Stimulated activated CD4-positive, alpha-beta T cell treated with anti-CD3 and anti-CD28 coated beads, Interleukin-2, amount 100 ng/mL, for 4 hours (primary cell): ENCODE measurements at places on chromosomes 5 and 9.

- DNase-seq: no peak
Observed at GRCh38 chr5:138022912-138023311, 10.0 kb downstream of the FAM13B start.

GRCh38 chr5:33631786-33632185 is 191.0 kb downstream of the TARS1 start:
- DNase-seq: no peak

GRCh38 chr5:121421646-121422045 is 430.0 kb upstream of the FTMT start:
- DNase-seq: no peak

DNA sequence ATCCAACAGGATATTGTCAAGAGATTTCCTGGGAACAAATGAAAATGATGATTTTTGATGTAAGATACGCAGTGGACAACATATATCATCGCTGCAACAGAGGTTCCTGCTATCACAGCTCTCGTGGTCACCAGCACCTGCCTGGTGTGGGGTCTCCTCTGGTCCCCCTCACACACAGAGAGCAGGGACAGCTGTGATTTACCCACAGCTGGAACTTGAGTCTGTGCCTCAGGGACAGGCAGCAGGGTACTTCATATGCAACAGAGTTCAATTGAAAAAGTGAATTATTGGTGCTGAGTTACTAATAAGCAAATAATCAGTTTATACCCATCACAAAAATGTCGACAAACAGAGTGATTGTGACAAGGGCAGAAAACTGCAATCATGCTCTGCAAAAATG is 93.4 kb downstream of the LMX1B start:
- DNase-seq: no peak

- no peak for DNase-seq
Observed at GRCh38 chr5:134223406-134224248, 2.2 kb downstream of the PPP2CA start.

DNA sequence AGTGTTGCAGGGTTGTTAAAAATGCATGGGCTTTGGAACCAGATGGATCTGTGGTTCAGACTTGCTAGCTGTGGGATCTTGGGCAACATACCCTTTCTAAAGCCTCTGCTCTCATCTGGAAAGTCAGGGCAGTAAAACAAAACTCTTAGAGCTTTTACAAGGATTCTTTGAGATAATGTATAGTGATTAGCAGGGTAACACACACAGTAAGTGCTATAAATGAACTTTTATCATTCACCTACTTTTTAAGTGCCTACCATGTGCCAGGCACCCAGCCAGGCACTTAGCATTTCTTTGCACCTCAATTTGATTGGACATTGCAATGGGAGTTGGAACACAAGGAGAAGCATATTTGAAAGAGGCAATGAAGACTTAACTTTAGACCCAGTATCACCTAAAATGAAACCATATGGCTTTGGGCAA is 208.6 kb upstream of the PAPPA start:
- DNase-seq: no peak

DNA sequence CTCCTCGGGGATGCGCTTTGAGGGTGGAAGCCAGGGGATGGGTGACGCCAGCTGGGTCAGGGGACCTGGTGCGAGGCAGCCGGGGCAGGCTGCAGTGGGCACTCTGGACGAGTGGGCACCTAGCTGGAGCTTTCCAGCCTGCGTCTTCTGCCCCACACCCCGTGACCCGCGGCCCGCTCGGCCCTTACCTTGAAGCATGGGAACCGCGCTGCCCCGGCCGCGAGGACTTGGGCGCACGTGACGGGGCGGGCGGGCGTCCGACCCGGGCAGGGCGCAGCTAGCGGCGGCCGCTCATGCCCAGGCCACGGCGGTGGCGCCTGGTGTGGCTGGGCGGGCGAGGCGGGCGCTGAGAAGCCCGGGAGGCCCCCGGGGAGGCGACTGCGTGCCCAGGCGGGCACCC is 300 bp downstream of the FAM163B start:
- DNase-seq: no peak

GRCh38 chr9:16022228-16022627 is 469.4 kb downstream of the CCDC171 start:
- DNase-seq: no peak

DNA sequence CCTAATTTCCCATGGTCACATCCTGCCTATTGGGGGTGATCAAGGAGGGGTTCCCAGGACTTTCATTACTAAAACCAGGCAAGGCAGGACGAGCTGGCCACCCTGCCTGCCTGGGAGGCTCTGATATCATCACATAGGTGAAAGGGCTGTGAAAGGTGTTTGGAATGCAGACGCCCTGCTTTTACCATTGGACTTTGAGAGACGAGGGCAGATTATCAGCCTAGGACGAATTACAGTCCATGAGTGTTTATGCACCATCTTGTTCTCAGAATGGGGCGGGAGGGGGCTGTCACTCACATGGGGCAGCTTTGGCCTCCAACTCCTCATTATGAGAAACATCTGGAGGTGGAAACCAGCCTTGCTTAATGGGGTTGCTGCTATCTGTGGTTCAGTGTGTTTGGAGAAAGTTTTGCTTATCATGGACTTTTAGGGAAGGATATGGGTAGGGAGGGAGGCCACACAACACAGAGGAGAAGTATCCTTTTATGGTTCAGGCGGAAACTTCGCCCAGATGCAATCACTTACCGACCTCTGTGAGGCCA is 69.8 kb upstream of the UBTD2 start:
- DNase-seq: no peak

DNA sequence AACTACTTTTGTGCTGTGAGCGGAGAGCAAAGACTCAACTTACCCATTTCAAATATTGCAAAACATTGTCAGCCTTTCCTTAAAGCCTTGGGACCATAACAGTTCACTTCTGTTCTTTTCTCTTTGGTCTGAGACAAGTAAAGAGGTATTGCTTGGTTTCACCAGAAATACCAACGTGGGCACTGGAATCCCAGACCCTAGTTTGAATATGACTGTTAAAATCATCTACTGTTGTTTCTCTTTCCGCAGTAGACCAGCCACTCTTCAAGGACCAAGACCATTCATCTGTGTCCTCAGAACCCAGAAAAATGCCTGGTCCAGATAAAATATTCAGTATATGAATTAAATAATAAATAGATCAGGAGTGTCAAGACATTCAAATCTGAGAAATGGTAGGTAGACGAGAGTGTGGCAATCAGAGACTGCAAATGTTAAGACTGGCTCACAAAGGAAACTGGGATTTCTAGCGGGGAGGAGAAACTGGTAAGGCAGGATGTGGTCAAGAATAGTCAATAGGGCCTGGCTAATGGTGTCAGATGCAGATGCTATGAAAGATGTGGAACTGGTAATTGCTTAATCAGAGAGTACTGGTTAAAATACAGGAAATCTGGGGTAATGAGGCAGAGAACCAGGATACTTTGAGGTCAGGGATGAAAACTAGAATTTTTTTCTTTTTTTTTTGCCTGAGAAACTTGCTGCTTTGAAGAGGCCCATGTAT is 82.1 kb upstream of the IL33 start:
- no peak for DNase-seq

GRCh38 chr5:163190283-163190682 is 247.1 kb upstream of the CCNG1 start:
- no peak for DNase-seq

DNA sequence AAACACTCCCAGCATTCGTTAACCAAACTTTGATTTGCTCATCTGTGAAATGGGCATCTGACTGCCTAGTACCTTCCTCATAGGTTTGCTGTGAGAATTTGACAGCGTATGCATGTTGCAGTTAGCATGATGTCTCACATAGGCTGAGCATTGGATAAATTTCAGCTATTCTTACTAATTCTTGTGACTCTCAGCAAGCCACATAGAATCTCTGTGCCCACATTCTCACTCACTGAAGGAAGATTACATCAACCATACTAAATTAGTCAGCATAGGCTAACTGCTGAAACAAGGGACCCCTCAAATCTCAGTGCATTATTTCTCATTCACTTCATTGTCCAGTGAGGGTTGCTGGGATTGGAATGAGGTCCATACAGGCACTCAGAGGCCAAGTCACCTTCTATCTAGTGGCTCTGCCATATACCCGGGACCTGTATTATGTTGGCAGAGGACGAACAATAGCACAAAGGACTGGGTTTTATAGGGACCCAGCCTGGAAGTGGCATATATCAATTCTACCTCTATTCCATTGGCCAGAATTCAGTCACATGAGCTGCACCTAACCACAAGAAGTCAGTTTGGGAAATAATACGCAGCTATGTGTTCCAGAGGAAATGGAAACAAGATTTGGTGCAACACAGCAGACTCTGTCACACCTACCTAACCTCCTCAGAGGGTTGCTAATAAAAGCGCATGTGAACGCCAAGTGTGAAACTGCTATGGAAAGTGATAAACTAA is 4.2 kb upstream of the PTGER4 start:
- peak; percentile 39 for DNase-seq

GRCh38 chr9:113154471-113154870 is 3.7 kb downstream of the SLC31A2 start:
- no peak for DNase-seq

DNA sequence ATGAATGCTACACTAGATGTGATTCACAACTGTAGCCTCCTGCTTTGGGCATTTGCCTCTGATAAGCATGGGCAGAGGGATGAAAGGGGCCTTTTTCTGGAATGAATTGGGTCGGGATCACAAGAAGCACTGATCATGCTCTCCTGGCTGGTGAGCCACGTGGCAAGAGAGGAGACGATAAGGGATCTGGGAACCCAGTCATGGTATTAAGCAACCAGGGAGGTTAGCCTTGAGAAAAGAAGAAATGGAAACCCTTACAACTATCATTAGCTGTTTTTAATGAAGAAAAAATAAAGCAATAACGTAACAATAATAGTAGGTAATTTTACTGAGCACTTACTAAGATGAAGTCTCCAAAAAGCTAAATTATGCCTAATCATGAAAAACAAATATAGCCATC is 50.0 kb upstream of the RAI14 start:
- no peak for DNase-seq

DNA sequence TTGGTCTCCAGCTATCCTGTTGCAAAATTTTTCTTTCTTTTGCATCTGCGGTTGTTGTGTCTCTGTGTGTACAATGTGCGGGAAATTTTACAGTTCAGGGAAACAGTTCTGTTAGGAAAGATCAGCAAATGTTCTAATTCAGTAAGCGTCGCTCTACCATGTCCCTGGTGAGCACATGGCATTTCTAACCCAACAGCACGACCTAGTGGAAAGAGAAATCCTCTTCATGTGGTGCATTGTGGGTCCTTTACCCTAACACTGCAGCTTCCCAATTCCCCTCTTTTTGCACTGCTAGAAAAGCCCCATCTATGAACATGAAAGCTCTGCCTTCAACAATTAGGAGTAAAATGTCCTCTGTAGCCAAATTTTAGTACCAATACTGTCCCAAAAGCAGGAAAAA is 974.2 kb upstream of the CDH9 start:
- no peak for DNase-seq

DNA sequence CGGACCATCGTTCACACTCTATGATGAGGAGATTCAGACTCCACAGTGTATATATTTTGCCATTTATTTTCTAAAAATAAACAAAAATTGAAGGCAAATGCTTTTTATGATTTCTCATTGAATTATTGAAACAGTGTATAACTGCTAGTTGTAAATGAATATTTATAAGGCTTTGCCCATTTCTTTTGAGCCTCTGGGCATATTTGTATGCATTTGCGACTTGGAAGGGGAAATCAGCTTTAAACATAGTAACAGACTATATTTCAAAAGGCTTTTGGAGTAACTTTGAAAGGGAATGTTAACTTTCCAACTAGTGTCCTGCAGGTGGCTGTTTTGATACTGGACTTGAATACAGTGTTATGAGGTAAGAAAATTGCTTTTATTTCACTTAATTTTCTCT is 26.0 kb downstream of the MRPL22 start:
- DNase-seq: no peak

- DNase-seq: no peak
Observed at GRCh38 chr5:97840643-97841042, 657.6 kb upstream of the RIOK2 start.

DNA sequence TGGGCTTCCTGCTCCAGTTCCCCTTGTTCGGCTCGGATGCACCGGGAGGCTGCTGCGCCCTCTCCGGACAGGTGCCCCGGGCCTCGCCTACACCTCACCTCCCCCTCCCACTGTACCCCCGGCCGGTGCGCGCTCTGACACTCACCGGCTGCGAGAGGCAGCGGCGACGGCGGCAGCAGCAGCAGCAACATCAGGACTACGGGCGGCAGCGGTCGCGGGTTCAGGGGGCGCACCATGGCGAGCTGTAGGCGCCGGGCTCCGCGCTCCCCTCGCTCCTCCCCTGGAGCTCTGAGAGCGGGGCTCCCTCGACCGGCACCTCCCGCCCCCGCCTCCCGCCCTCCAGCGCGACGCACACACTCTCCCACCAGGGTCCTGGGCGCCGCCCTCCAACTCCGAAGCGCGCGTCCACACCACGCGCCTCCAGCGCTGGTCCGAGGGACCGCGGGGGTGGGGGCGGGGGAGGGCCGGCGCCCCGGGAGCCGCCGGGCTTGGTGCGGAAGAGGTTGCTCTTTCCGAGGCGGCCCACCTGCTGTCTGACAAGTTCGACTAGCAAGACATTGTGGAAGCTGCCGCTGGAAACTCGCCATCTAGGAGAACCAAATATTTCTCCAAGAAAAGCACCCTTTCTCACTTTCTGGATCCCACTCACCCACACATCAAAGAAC is at the start of gene GFRA3:
GFRA3 (minus strand) TSS at position 433 of the 665 bp plus-strand sequence; CDS start at position 236, 197 bp downstream.
- DNase-seq: no peak

DNA sequence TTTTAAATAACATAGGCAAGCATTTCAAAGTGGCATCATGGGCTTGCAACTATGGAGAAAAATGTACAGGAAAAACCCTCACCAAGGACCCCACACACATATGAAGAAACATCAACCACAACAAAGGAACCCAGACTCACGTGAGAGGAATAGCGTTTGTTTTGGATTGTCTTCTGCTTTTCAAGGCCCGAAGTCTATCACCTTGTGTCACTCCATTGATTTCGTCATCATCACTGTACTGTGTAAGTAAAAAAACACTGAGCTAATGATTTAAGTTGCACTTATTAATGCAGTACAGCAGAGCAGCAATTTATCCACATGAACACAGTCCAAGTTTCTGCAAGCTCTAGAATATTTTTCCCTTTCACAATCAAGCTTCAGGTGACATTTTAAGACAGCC is 72.4 kb downstream of the HABP4 start:
- DNase-seq: no peak

- no peak for DNase-seq
Observed at GRCh38 chr5:95956021-95956899, 5.4 kb downstream of the ELL2 start.

GRCh38 chr9:130276955-130277354 is 11.4 kb downstream of the HMCN2 start:
- DNase-seq: no peak

GRCh38 chr5:1840071-1840547 is 38.9 kb downstream of the NDUFS6 start:
- no peak for DNase-seq

GRCh38 chr5:6611334-6612256 is 21.2 kb downstream of the NSUN2 start:
- DNase-seq: no peak

DNA sequence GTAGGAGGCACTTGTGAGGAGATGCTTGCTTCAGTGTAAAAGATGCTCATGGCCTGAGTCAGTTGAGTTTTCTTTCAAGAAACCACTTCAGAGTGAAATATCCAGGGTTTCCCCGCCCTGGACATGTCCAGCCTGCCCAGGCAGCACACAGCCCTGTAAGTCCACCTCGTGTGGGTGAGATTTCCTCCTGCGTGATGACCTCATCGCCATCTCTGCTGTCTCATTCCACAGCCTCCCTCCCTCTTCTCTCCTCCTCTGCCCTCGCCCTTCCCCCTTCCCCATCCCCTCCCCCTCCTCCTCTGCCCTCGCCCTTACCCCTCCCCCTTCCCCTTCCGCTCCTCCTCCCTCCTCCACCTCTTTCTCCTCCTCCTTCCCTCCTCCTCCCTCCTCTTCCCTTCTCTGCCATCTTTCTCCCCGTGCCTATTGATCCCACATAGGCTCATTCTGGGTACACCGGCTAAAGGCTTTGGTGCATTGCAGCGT is 34.0 kb upstream of the NCS1 start:
- DNase-seq: no peak
